ENCODE measurements at places on chromosomes 4 and X. TPM values are rescaled to one million over a fixed set of nuclear protein-coding genes. Genes with fewer than 3 reads are reported as not detected.

- H3K4me1 ChIP-seq: peaks cover 21% of the 10 kb centered on the region
- peak overlapping the region; percentile 98 for H3K27ac ChIP-seq
- H3K27me3 ChIP-seq: no peaks in the 10 kb centered on the region
- no peak for DNase-seq
- H3K36me3 ChIP-seq: peaks cover 54% of the 10 kb centered on the region
- H3K4me3 ChIP-seq: peak overlapping the region; percentile 98
These were observed 1.4 kb downstream of the RBMX start for GRCh38 chrX:136879001-136879687.

GRCh38 chr4:74932832-74933561 lies at the start of gene PARM1:
Gene PARM1 (plus strand): TSS chr4:74933116. CDS start chr4:74933328, 212 bp downstream.
- H3K27me3 ChIP-seq: peaks cover 43% of the 10 kb centered on the region
- H3K4me3 ChIP-seq: peak within 1 kb of the TSS; percentile 89
- no peak within 1 kb of the TSS for H3K27ac ChIP-seq
- H3K4me1 ChIP-seq: peaks cover 34% of the 10 kb centered on the region
- H3K36me3 ChIP-seq: no peaks in the 10 kb centered on the region

DNA sequence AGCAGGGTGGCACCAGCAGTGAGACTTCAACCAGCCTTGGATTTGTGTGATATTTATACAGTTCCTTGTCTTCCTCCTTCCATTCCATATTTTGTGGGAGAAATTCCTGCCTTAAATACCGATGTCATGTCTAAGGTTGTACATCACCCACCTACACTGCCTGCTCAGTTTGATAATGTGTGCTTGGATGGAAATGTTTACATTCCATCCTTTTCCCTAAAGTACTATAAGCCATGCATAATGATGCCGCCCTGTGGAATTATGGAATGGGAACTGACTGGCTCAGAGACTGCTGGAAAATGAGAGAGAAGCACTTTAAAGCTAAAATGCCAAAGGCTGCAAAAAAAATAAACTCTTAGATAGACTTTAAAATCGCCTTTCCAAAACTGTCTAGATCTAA lies 11.3 kb upstream of the GLUD2 start:
- H3K27ac ChIP-seq: no peak overlapping the region
- H3K27me3 ChIP-seq: no peaks in the 10 kb centered on the region
- H3K4me3 ChIP-seq: no peak overlapping the region
- DNase-seq: no peak

GRCh38 chr4:6062133-6062532 lies 43.9 kb upstream of the C4orf50 start:
- H3K27me3 ChIP-seq: no peaks in the 10 kb centered on the region
- no peak overlapping the region for H3K27ac ChIP-seq
- H3K36me3 ChIP-seq: peaks cover 34% of the 10 kb centered on the region
- no peak overlapping the region for H3K4me3 ChIP-seq
- H3K4me1 ChIP-seq: no peaks in the 10 kb centered on the region

- H3K4me1 ChIP-seq: 0 out of 2 replicates have a peak, but pooled peaks cover 4% of the 10 kb centered on the region
- H3K4me3 ChIP-seq: no peak overlapping the region
- H3K27ac ChIP-seq: no peak overlapping the region
These were observed 160.8 kb downstream of the FBXO8 start for GRCh38 chr4:174122705-174123104.

DNA sequence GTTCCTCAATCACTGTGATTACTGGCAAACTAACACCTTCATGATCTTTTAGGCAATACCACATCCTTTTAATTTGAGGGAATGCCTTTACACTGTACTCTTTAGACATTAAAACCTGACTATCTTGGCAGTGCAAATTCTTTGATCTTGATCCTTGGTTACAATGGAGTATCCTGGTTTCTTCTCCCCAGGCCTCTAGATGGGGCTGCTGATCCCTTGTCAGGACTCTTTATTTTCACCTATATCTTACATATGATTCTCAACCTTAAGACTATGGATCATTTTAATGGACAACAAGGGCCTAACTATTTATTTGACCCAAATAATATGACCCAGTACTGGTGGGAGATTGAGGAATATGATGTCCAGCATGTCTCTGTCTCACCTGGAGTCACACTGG lies 1005.5 kb upstream of the INTU start:
- no peaks in the 10 kb centered on the region for H3K27me3 ChIP-seq
- no peaks in the 10 kb centered on the region for H3K4me1 ChIP-seq
- H3K27ac ChIP-seq: no peak overlapping the region

Gene TAB3
- total RNA-seq: 12.0 TPM
